ENCODE measurements at places on chromosomes 12 and 14.

DNA sequence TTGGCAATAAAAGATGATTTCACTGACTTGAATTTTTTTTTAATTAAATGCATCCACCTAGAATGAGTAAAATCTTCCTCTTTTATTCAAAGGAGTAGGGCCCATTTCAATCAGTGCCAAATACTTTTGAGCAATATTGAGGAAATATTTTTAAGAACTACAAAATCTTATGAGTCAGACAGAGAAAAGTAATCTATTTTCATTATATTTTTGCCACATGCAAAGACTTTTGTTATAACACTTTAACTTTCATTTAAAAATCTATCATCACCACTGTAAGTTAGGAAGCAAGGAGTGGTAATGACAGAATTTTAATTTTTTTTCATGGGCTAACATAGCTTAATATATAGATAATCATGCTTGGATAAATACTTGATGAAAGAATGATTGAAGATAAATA, 345.2 kb upstream of the KITLG start:
- no peak for DNase-seq

DNA sequence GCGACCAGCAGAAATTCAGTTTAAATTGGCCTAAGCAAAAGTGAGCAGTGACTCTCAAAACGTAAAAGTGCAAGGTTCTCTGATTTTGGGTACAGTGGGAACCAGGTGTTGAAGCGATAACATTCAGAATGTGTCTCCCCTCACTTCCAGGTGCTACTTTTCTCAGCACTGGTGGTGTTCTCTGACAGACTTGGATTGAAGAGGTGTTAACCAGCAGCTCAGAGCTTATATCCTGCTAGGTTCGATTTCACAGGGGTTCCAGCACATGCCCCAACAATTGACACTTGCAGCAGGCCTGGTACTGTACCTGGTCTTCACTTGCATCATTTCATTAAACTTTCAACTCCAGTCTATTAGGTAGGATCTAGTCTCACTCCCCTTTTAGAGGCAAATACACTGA, 680.2 kb downstream of the VRK1 start:
- DNase-seq: no peak

GRCh38 chr12:41277946-41278267, 89.8 kb downstream of the PDZRN4 start:
- DNase-seq: no peak

DNA sequence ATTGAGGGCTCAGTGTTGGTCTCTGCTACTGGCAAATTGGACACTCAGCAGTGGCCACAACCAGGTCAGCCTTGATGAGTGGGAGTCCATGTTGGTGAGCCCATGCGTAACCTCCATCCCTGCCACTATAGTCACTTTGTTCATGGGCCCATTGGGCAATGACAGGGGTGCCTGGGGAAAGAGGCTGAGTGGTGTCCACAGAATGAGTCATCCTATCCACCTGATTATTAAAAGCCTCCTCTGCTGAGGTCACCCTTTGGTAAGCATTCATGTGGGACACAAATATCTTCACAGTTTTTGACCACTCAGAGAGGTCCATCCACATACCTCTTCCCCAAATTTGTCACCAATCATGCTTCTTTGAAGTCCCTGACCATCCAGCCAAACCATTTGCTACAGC, 50.0 kb downstream of the FIGNL2 start:
- no peak for DNase-seq

DNA sequence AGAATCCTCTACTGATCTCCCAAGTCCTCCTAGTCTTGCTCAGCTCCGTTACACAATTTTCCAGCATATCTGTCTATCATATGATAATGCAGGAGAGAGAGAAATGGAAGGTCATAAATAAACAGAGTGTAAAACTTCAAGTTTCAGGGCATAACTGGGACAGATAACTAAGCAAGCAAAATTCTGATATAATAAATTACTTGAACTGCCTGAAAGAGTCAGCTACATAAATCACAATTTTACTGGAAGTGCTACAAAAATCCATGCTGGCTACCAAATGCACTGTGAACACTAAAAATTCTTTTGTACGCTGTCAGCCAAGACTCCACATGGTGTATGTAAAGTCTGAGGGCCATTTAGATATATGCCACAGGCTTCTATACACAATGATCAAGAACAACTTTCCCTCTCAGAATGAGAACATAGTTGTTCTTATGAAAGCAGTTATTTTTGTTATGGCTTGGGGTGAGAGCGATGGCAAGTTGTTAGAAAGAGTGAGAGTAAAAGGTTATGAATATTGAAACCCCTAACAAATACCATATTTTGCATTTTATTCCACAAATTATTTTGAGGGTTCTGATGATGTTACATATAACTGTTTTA, 41.1 kb downstream of the GRIP1 start:
- DNase-seq: no peak

GRCh38 chr14:90319173-90319572, 12.6 kb downstream of the NRDE2 start:
- no peak for DNase-seq

GRCh38 chr12:118061011-118061872, at the start of gene WSB2:
Gene WSB2, minus strand, starts transcription at chr12:118061179. Its CDS starts 131 bp downstream, at chr12:118061048.
- DNase-seq: peak; percentile 28

DNA sequence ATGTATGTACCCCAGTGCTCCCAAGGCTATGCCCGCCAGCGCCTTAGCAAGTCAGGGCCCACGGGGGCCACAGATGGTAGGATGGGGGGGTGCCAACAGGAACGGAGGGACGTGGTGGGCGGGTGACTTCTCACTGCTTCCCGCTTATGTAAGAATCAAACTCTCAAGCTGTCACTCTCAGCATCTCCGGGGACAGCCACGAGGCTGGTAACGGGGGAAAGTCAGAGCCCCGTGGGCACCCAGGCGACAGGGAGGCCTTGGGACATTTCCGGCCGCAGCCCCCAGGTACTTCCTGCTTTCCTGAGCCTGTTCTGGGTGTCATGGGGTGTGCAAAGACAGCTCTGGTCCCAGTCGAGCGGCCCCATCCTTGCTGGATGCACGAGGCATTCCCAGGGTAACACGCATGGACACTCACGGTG, 59.3 kb downstream of the TESC start:
- DNase-seq: no peak

DNA sequence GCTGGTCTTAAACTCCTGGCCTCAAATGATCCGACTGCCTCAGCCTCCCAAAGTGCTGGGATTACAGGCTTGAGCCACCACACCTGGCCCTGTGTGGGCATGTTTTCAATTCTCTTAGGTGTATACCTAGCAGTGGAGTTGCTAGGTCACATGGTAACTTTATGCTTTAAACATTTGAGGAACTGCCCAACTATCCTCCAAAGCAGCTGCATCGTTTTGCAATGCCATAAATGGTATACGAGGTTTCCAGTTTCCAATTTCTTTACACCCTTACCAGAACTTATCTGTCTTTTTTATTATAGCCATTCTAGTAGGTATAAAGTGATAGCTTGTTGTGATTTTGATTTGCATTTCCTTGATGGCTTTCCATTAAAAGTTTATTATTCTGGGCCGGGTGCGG, 25.1 kb downstream of the RBMS2 start:
- no peak for DNase-seq

DNA sequence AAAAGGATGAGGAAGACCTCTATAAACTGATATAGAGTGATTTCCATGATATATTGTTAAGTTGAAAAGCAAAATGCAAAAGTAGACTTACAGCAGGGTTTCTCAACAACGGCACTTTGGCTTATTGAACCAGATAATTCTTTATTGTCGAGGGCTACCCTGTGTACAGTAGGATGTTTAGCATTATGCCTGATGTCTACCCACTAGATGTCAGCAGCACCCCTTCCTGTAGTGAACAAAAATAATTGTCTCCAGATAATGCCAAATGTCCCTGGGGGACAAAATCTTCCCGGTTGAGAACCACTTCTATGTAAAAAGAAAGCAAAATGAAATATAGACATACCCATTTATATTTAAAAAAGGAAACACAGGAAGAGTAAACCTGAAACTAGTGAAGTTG, 32.4 kb downstream of the ABCD2 start:
- DNase-seq: no peak

DNA sequence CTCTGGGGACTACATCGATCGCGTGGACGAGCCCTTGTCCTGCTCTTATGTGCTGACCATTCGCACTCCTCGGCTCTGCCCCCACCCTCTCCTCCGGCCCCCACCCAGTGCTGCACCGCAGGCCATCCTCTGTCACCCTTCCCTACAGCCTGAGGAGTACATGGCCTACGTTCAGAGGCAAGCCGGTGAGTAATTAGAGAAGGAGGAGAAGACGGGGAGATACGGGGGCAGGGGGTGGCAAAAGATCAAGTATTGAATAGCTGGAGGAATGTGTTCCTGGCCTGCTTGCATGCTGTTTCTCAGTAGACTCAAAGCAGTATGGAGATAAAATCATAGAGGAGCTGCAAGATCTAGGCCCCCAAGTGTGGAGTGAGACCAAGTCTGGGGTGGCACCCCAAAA, 21.9 kb downstream of the OS9 start:
- DNase-seq: no peak

DNA sequence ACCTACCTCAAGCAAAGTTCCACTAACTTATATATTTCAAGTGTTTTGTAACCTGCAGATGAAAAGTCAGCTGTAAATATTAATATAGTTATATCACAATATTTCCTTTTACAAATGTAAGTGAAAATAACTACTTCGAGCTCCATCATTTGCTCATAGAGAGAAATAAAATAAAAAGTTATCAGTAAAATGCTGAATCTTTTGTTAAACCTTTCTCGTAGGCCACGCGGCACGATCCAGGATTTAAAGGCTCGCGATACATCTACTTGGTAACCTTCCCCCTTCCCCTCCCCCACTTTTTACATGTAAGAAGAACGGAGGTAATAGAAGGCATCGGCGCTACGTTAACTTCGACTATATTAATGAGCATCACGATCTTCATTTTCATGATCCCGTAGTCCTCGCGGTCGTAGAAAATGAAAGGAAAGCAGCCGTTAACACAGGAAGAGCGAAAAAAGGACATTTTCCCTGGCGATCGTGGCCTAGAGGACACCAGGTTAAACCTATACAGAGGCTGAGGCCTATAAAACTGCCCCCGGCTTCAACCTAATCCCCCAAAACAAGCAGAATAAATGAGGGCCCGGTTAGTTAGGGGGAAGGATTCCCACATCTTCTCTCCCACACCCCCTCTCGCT, 508 bp downstream of the HNRNPC start:
- no peak for DNase-seq

GRCh38 chr12:110936367-110937103, 16.2 kb upstream of the MYL2 start:
- DNase-seq: no peak

GRCh38 chr12:103272949-103273348, 222.8 kb downstream of the C12orf42 start:
- DNase-seq: no peak

- no peak for DNase-seq
Measured at GRCh38 chr12:54429014-54429471, 10.0 kb upstream of the ITGA5 start.

DNA sequence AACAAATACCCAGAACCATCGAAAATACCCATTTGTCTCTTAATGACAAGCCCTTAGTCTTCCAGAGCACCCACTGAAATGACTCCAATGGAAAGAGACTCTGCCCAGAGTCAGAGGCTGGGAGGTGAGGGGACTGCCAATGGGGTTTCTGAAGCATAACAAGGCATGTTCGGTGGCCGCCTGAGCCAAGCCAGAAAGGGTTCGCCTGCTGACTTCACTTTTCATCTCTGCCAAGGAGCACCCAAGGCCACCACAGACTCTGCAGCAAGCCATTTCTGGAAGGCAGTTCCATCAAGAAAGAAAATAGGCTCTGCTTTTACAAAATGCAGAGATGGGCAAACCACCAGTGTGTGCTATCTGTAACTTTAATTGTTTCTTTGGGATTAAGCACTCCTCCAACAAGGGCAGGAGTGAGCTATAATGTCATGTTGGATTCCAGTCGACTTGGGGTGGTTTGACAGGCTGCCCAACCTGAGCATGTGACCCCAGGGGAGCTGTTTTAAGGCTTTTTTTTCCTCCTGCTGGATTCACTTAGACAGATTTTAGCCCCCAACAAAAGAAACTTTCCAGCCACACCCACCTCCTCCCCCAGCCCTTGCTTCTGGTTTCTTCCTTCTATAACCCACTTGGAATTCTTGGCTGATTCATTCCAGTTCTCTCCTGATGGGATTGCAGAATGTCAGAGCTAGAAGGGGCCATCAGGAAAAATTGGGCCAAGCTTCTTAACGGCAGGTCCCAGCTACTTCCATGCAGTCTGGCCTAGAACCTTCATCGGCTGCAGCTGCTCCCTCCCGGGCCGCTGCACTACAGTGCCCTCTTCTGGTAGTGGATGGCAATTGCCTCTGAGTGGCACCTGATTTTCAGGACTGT, 24.1 kb downstream of the CKAP4 start:
- no peak for DNase-seq

DNA sequence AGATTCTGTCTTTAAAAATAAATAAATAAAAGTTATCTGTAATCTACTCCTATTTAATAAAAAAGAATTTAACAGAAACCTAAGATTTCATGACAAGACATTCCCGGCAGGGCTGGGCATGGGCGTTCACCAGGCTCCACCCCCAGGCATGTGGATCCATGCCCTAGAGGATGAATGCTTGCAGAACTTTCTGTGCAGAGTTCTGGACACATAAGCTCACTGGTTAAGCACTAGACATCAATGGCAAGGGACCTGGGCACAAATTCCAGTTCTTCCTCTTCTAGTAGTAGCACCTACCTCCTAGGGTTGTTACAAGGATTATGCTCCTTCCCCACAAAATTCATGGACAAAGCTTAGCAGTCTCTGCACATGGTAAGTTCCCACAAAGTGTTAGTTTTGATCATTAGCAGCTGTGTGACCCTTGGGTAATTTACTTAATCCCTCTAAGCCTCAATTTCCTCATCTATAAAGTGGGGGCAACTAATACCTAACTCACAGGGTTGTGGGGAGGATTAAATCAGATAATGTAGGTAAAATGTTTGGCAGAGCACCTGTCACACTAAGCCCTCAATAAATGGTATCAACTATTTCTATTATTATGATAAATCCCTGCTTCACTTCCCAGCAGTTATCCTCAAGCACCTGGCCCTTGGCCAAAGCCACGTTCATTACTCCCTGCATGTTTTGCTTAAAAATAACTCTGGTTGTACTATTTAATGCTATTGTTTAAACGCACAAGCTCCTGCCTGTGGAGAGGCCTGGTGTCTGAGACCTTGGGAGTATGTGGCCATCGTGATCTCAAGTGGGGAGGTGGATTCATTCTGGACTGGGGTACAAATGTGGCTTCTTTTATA, 9.8 kb downstream of the GALNT6 start:
- DNase-seq: no peak

- no peak for DNase-seq
Measured at GRCh38 chr14:20179218-20179617, 11.5 kb upstream of the OR11G2 start.

- no peak for DNase-seq
Measured at GRCh38 chr14:38623661-38624060, 367.8 kb upstream of the CLEC14A start.

DNA sequence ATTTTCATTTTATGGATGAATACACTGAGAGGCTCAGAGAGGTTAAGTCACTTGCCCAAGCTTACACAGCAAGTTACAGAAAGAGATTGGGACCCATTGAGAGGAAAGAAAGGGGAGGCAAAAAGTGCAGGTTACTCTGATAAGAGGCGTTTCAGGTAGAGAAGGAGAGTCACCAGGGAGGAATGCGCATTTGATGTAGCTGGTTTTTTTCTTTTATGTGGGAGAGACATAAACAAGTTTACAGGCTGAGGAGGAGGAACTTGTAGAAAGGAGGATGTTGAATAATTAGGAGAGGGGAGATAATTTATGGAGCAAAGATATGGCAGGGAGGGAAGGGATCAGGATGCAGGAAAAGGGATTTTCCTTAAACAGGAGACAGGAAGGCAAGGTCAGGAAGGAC, 297.0 kb downstream of the PCNX1 start:
- no peak for DNase-seq

- no peak for DNase-seq
Measured at GRCh38 chr12:88897723-88898122, 317.5 kb upstream of the KITLG start.
